Hippocampal formation (tissue), 2 donors: ENCODE measurements at places on chromosomes 12 and 14.

GRCh38 chr12:58487678-58488161, 432.6 kb downstream of the LRIG3 start:
- no peak for DNase-seq

GRCh38 chr12:54172168-54172567, 16.6 kb downstream of the SMUG1 start:
- DNase-seq: no peak

GRCh38 chr14:90440021-90440451, 43.2 kb downstream of the CALM1 start:
- peak; percentile 30 for DNase-seq

DNA sequence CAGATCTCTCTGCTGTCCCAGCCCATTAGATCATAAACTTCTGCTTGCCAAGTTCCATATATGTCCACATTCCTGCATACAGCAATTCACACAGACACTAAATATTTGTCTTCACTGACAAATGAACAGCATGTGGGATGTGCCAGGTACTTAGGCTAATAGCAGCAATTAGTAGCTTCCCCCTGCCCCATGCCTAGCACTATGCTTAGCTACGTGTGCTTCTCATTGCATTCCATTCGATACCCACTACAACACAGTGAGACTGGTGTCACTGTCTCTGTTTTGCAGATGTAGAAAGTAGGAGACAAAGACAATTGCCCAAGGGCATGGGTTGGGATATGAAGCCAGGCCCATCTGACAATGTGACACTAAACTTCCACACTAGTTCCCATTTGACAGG, 308.4 kb downstream of the BCL11B start:
- no peak for DNase-seq

- DNase-seq: no peak
Measured at GRCh38 chr12:3263282-3263681, 186.1 kb downstream of the TSPAN9 start.

- DNase-seq: no peak
Measured at GRCh38 chr14:59439256-59439965, 25.8 kb downstream of the GPR135 start.

DNA sequence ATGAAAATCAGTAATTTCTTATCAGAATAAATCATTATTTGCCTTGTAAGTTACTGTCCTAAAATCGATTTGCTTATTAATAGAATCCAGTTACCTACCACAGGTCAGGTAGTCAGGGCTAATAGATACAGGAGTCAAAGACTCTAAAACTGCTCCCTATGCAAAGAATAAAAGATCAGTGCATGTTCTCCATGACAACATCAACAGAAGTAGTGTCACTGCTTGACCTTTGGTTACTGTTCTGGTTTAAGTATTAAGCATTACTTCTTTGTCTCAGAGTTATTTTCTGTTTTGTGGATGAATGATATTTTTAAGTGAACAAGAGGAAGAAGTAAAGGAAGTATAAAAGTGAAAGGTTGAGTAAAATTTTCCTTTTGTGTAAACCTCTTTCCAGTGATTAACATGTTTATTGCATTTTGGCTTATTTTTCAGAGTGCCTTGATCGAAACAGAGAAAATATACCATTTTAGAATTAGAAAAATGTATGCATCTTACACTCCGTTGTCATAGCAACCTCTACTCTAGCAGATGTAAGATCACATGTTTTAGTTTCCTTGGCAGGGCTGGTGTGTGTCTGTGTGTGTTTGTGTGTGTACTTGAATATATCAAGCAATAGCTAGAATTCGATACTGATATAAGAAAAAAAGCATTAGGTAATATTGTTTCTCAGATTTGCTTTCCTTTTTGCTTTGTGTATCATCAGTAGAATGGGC, 44.7 kb downstream of the ABCD2 start:
- DNase-seq: no peak

DNA sequence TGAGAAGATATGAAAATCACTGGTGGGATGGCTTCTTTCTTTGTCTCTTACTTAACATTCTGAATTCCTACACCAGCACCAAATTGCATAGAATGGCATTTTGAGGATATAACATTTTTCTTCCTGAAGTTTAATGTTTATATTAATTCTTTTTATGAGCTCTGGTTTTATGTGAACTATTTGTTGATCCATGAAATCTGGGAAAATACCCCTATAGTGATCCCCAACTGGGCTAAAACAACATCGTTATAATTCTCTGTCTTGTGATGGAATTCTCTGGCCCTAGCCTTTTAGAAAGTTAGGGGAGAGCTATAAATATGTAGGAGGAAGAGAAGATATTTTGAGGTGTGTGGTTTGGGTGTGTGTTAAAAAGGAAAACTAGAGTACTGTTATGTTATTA, 29.2 kb downstream of the PELI2 start:
- no peak for DNase-seq

GRCh38 chr12:67270622-67271021, 1.5 kb downstream of the CAND1 start:
- DNase-seq: no peak

- no peak for DNase-seq
Measured at GRCh38 chr12:54301428-54302048, 723 bp upstream of the NFE2 start.

GRCh38 chr12:101713059-101713682, 15.7 kb downstream of the CHPT1 start:
- peak; percentile 36 for DNase-seq

GRCh38 chr14:66709291-66709690, 201.3 kb downstream of the GPHN start:
- DNase-seq: no peak

- no peak for DNase-seq
Measured at GRCh38 chr12:117226505-117226904, 36.2 kb upstream of the FBXO21 start.

GRCh38 chr12:46489951-46490388, 117.4 kb upstream of the SLC38A2 start:
- DNase-seq: no peak

DNA sequence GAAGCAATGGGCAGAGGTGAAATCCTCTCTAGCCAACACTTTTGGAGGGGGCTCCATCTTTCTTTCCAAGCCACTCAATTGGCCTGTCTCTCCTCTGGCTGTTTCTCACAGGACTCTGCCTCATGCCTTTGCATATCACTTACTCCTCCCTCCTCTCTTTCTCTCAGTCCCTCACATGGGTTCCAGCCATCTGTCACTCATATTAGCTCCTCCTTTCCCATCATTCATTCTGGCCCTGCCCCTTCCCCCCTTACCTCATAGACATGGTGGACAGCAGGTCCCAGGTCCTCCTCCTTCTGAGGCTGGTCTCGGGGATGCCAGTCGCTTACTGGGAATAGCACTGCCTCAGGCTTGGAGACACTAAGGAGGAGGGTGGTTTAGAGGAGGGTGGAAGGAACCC, 16.6 kb upstream of the ZNF385A start:
- no peak for DNase-seq

DNA sequence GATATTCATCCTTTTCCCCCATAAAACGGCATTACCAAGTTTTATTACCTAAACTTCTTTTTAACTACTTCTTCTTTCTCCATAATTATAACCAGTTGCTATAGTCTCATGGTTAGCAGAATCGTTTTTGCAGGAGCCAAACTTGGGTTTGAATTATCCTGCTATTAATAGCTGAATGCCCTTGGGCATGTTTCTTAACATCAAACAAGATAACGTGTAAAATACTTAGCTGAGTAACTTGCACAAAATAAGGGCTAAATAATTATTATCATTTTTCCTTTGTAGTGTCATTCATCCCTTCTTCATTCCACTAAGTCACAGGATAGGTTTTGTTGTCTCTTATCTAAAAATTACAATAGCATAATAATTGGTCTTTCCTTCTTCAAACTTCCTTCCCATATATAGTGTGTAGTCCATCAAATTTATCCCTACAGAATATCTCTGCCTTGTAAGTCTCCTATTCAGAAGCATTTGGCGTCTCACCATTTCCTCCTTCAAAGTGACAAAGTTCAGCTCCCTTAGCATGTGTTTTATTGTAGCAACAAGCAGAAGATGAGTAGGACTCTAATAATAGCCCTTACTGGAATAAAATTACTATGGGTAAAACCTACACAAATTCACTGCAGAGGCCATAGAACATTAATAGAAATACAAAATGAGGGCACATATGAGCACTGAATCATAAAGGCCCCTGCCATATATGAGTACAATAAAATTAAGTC, 63.8 kb downstream of the FAR2 start:
- DNase-seq: no peak

DNA sequence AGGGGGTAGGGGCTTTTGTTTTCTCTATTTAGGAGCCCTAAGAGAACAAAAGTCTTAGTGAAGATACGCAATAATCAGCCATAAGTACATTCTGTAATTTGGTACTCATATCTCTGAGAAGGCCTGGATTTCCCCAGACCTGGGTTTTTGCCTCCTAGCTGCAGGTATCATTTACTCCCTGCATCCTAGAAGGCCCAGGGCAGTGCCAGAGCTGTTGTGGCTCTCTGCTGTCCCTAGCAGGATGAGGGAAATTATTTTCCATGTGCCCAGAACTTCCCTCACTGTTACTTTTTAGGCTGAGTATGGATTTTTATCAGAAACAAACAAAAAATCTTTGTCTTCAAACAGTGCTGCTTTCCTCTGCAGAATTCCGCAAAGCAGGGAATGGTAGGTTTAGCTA, 192.5 kb upstream of the SYT1 start:
- no peak for DNase-seq
